Hepatocyte (in vitro differentiated cells): ENCODE measurements at places on chromosomes 7 and 10. TPM values are rescaled to one million over a fixed set of nuclear protein-coding genes. Genes with fewer than 3 reads are reported as not detected.

The CPA4 gene
- 1.1 and 2.1 TPM in 2 replicates for total RNA-seq

- H3K27ac ChIP-seq: no peak overlapping the region
- no peak for DNase-seq
- H3K4me3 ChIP-seq: no peak overlapping the region
- no peaks in the 10 kb centered on the region for H3K36me3 ChIP-seq
- H3K4me1 ChIP-seq: no peaks in the 10 kb centered on the region
Observed at GRCh38 chr7:94270772-94271171, 123.9 kb upstream of the COL1A2 start.

GRCh38 chr7:131769241-131769640 is 212.8 kb upstream of the PODXL start:
- H3K27ac ChIP-seq: no peak overlapping the region
- no peaks in the 10 kb centered on the region for H3K27me3 ChIP-seq
- no peaks in the 10 kb centered on the region for H3K36me3 ChIP-seq
- DNase-seq: no peak
- H3K4me3 ChIP-seq: no peak overlapping the region

GRCh38 chr7:128202287-128202957 is 38.7 kb upstream of the LEP start:
- no peaks in the 10 kb centered on the region for H3K36me3 ChIP-seq
- DNase-seq: no peak
- no peak overlapping the region for H3K27ac ChIP-seq
- H3K27me3 ChIP-seq: peaks cover 48% of the 10 kb centered on the region
- peaks cover 6% of the 10 kb centered on the region for H3K4me1 ChIP-seq
- H3K4me3 ChIP-seq: no peak overlapping the region

The LOXL4 gene
- total RNA-seq: 24.9 and 32.7 TPM in 2 replicates

DNA sequence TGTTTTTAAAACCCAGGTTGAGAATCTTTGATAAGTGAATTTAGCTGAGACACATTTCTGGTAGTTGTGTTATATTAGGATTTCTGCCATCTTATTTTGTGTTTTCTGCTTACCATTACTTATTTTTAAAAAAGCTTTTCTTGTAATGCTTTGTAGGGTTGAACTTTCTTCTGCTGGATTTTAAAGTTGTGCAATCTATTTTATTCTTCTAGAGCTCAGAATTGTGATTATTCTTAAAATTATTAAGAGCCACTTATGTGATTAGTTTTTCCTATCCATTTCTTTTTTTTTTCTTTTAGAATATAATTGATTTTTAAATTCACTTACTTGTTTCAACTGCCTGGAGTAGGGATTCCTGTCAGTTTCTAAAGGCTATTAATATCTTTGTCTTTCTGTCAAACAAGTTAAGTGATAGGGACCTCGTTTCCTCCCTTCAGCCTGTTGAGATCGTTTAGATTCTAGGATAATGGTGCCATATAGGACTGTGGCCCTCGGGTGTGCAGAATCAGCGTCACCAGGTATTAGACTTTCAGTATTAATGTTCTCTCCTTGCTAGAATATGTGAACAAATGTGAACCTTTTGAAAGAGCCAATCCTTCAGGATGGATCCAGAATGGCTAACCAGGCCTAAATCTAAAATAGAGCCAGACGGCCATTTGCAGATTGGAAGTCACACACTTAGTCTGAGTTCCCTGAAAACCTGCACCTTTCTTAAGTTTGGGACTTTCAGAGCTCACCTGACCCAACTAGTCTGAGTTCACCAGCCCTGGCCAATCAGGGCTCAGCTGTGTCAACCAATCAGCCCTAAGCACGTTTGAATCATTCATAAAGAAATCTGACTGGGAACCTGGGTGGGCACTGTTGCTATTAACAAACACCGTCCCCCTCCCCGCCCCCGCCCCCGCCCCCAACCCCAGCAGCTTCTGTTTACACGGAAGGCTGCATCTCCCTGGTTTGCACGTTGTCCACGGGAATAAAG is 26.2 kb downstream of the CUX1 start:
- no peak overlapping the region for H3K27ac ChIP-seq
- no peaks in the 10 kb centered on the region for H3K27me3 ChIP-seq
- no peak overlapping the region for H3K4me3 ChIP-seq
- H3K36me3 ChIP-seq: no peaks in the 10 kb centered on the region

- no peaks in the 10 kb centered on the region for H3K4me1 ChIP-seq
- no peak overlapping the region for H3K27ac ChIP-seq
- no peak for DNase-seq
- H3K4me3 ChIP-seq: no peak overlapping the region
- no peaks in the 10 kb centered on the region for H3K27me3 ChIP-seq
Observed at GRCh38 chr7:19610194-19610943, 98.5 kb downstream of the POLR1F start.

GRCh38 chr7:84913731-84914130 is 273.1 kb downstream of the SEMA3D start:
- H3K27ac ChIP-seq: no peak overlapping the region
- no peak overlapping the region for H3K4me3 ChIP-seq
- no peak for DNase-seq
- H3K27me3 ChIP-seq: no peaks in the 10 kb centered on the region
- H3K36me3 ChIP-seq: no peaks in the 10 kb centered on the region

DNA sequence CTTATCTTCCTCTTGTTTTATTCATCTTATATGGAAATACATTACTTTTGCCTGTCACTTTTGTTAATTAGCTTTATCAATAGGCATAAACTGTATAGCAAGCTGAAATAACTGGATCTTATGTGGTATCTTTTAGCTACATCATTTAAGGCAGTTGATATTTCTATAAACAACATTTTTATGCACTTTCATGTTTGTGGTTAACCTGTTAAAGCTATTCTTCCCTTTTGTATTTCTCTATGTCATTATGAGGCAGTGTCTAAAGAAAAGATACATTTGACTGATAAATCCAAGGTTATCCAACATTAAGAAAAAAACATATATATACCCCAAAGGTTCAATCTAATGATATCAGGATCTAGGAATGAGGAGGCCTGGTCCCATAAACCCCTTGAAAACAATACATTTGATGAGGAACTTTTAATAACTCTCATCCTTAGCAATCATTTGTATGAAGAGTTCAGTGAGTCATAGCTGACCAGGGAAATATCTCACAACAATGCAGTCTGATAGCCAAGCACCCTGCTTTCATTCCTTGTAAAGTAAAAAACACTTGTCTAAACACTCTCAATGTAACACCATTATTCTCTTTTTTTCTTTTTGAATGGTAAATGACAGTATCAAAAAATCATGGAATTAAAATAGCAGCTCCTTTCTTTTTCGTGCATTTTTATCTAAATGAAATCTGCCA is 300.9 kb downstream of the NEBL start:
- H3K27me3 ChIP-seq: no peaks in the 10 kb centered on the region

- no peak within 1 kb of the TSS for H3K27ac ChIP-seq
- H3K27me3 ChIP-seq: peaks cover 94% of the 10 kb centered on the region
- H3K4me1 ChIP-seq: peaks cover 23% of the 10 kb centered on the region
- H3K4me3 ChIP-seq: peak within 1 kb of the TSS; percentile 32
- DNase-seq: peak; percentile 16
Observed at GRCh38 chr7:49773218-49773935, at the start of gene VWC2. Gene VWC2 (plus strand): TSS chr7:49773638. CDS start chr7:49775436, 1,798 bp downstream.

The RGS10 gene
- total RNA-seq: 2.2 and 5.4 TPM in 2 replicates

DNA sequence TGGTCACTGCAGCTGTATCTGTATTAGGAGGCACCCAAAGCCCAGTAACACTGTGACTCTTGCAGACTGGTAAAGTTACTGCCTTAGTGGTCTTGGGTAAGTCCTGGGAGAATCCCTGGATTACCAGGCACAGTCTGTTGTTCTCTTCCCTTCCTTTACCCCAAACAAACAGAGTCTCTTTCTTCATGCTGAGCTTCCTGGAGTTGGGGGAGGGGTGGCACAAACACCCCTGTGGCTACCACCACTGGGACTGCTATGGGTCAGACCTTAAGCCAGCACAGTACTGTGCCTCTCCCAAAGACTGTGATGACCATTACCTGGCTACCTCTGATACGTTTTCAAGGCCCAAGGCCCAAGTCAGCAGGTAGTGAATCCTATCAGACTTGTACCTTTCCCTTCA is 59.9 kb upstream of the FAM3C start:
- no peak overlapping the region for H3K27ac ChIP-seq
- no peaks in the 10 kb centered on the region for H3K4me1 ChIP-seq
- no peaks in the 10 kb centered on the region for H3K36me3 ChIP-seq

DNA sequence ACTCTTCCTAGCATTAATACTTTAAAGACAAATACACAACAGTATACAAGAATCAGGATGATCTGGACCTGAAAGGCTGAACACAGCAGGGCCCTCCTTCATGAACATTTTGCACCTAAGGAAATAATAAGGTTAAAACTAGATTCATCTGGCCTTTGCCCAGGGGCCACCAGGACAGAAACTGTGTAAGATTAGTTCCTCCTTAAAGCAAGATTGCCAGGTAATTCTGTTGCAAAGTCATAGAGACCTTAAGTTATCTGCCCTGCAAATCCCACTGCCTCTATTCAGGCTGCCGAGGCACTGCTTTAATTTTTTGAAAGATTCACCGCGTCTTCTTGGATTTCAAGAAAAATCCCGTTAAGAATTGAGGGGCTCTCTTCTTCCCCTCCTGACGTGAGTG is 1.6 kb upstream of the KIAA1217 start:
- H3K27ac ChIP-seq: peak overlapping the region; percentile 94
- no peak overlapping the region for H3K4me3 ChIP-seq
- H3K36me3 ChIP-seq: no peaks in the 10 kb centered on the region
- peaks cover 34% of the 10 kb centered on the region for H3K4me1 ChIP-seq
- no peaks in the 10 kb centered on the region for H3K27me3 ChIP-seq

The ZNF467 gene
- total RNA-seq: 5.9 and 7.8 TPM in 2 replicates

The PROSER2 gene
- 7.2 and 13.3 TPM in 2 replicates for total RNA-seq

The PDZD7 gene
- total RNA-seq: 2.5 and 6.0 TPM in 2 replicates

DNA sequence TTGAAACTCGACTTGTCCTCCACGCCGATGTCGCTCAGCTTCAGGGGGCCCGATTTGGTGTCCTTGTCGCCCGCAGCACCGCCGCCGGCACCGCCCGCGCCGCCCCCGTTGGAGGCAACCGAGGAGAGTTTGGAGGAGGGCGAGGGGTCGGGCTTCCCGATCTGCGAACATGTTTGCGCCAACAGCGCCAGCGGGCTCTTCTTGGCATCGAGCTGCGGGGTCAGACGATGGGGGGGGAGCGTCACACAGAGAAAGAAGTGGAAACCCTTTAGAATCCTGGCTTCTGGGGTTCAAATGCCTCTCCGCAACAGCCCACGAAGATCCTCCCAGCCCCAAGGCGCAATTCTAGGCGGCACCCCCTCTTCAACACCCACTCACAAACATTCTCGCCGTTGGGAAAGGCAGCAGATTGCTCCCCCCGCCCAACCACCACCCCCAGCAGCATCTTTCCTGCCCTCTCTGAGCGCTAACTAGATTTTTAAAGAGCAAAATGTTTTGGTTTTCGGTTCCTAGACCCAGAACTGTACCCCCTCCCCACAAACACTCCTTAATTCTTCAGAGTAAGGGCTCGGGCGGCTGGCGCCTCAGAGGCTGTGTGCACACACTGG is 1.3 kb downstream of the ZNF503 start:
- peak overlapping the region; percentile 96 for H3K27ac ChIP-seq
- no peaks in the 10 kb centered on the region for H3K4me1 ChIP-seq
- peak overlapping the region; percentile 62 for H3K4me3 ChIP-seq
- no peaks in the 10 kb centered on the region for H3K36me3 ChIP-seq

The ICA1 gene
- 32.9 and 36.7 TPM in 2 replicates for total RNA-seq
